ENCODE measurements at places on chromosomes 3 and 15.

- no peak for DNase-seq
Measured at GRCh38 chr15:80396096-80396495, 8.1 kb upstream of the ARNT2 start.

GRCh38 chr15:82788496-82788895, 17.4 kb downstream of the FSD2 start:
- no peak for DNase-seq

DNA sequence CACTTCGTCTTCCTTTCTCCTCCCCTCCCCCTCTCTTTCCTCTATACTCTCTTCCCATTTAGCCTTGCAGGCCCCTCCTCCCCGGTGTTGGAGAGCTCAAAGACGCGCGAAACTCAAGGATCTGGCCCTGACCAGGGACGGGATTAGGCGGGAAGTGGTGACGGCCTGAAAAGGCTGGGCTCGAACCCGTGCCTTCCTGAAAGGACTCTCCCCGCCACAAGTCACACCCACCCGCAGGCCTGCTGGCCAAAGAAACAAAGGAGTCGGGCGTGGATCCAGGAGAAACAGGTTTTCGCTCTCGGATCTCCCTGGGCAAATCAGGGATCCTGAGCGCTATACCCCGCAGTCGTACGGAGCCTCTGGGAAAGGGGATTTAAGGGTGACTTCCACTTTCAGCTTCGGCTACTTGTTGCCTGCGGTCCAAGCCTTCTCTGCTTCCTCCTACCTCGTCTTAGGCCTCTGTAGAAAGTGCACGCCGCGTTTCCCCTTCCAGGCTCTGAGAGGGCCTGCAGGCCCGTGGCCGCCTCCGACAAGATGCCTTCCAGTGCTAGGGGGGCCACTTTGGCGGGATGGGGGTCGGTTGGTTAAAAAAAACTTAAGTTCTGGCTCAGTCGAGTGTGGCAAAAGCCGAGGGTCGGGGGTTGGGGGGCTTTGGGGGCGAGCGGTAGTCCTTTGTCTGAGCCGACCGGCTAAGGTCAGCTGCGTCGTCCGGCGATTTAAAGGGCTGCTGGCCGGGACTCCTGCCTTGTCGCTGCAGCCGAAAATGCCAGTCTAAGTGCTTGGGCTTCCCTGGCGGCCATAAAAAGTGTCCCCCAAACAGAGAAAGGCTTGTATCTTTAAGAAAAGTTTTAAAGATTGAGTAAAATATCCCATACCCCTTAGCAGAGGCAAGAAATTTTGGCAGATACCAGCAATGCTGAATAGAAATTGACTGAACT, 8.2 kb downstream of the ZIC4 start:
- DNase-seq, result no peak

DNA sequence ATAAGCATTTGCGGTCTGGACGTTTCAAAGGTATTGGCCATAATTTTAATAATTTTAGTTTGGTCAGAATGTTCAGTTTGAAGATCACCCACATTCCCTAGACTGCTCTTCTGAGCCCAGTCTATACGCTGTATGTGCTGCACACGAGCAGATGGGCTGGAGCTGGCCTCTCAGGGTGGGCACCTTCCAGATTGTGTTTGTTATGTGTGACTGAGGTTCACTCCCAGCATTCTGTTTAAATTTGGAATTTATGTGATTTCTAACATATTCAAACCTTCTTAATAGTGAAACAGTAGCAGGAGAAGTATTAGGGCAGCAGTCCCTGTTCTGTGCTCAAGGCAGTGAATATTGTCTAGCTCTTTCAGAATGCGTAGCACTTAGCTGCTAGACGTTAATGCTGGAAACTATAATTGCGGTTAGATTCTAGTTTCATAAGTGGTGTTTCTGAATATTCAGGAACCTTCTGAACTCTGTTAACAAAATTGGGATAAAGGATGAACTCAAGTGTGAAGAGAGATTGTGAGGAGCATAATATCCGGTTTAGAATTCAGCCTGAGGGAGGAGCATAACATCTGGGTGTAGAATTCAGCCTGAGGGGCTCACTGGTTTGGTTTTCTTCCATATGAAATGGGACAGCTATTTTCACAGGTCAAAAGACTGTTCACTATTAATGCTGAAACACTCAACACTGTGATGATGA, 68.6 kb upstream of the RPL35A start:
- no peak for DNase-seq

Data from HuH-7 (cell line).